Activated gamma-delta T cell treated with anti-CD3 and anti-CD28 coated beads, Interleukin-2, amount 50 U/mL, for 16 hours (primary cell): ENCODE measurements at places on chromosomes 3 and 15.

DNA sequence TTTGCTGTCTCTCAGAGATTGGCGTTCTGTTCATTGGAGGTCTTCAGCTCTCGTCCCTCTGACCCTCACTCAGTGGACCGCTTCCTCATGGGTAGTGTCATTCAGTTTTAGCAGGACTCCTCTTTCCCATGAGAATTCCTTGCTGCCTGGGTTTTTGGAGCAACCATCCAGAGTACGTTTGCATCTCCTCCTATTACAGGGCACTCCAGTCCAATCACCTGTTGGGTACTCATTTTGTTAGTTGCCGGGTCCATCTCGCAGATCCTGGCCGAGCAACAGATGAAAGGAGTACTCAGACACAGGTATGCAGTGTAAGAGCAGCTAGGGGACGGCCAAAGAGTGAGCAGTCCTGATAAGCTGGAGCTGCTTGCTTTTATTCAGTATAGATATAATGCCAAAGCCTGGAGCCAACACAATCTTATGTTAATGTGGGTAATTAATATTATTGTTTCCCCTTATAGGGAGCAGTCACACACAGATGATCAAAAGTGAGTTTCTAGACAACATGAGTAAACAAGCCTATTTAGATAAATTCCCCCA, 49.6 kb downstream of the ISG20 start:
- no peak for DNase-seq

GRCh38 chr15:66611257-66612053, 45.7 kb upstream of the LCTL start:
- DNase-seq: no peak

- DNase-seq: no peak
Measured at GRCh38 chr3:64972793-64973192, 285.0 kb upstream of the ADAMTS9 start.

- DNase-seq: no peak
Measured at GRCh38 chr3:175606650-175607318, 747.6 kb downstream of the NAALADL2 start.

DNA sequence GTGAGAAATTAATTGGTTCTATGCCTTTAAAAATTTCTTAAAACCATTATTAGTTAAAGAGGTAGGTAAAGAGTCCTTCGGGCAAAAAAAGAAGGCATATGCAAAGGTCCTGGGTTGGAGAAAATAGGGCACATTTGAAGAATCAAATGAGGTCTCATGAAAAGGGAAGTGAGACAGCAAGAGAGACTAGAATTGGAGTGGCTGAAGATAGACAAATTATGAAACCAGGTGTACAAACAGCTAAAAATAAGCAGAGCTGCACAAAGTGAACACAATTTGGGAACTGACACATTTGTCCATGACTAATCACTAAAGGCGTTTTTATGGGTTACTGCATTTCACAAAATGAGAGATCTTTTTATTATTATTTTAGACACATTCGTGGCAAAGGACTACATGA, 581.2 kb downstream of the PYDC2 start:
- DNase-seq: no peak

- DNase-seq: no peak
Measured at GRCh38 chr3:158395421-158395820, 175.6 kb upstream of the MLF1 start.

DNA sequence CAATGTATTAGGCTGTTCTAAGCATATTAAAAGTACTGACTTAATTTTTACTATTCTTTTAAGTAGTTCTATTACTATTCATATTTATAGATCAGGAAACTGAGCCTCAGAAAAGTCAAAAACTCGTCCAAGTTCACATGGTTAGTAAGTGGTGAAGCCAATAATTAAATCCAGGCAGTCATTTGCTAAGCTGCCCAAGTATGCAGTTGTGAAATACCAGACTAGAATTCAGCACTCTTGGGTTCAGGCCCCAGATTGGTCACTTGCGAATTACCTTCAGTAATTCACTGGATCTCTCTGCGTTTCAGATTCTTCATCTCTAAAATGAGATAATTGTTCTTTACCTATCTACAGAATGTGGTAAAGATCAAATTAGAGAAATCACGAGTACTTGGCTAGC, 161.9 kb upstream of the CADPS start:
- DNase-seq: no peak

GRCh38 chr3:183745300-183746098, 47.9 kb downstream of the YEATS2 start:
- DNase-seq: no peak

DNA sequence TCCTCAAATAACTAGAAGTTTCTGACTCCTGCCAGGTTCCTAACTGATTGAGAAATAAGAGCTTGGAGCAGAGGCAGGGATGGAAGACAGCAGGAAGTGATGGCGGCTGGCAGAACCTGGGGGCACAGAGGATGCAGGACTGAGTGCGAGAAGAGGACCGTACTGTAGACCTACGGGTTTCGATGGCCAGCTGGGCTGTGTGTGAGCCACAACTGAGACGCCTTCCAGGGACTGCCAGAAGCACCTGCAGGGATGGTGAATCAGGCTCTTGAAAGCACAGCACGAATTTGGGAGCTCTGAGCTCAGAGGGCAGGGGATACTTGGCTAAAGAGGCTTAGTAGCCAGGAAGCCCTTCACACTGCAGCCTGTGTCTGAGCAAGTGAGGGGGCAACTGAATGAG, 165.6 kb downstream of the ABHD5 start:
- DNase-seq: no peak

DNA sequence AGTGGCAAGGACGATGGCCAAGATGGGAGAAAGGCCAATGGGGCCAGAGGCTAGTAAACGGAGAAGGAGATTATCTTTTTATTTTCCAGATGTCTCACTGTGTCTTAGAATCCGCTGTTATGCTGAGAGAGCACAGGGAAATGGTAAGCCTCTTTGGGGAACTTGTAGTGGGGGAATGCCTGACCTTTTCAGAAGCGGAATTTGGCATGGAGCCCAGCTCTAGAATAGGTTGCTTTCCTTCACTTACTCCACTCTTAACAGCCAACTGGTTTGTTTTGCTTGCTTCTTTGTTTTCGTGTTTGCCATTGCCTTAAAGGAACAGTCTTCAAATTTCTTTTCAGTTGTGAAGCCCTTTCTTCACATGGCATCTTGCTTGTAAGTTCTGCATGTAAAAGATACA, 316.2 kb upstream of the THRB start:
- DNase-seq: no peak

- no peak for DNase-seq
Measured at GRCh38 chr15:33314069-33314468, 3.3 kb downstream of the RYR3 start.

DNA sequence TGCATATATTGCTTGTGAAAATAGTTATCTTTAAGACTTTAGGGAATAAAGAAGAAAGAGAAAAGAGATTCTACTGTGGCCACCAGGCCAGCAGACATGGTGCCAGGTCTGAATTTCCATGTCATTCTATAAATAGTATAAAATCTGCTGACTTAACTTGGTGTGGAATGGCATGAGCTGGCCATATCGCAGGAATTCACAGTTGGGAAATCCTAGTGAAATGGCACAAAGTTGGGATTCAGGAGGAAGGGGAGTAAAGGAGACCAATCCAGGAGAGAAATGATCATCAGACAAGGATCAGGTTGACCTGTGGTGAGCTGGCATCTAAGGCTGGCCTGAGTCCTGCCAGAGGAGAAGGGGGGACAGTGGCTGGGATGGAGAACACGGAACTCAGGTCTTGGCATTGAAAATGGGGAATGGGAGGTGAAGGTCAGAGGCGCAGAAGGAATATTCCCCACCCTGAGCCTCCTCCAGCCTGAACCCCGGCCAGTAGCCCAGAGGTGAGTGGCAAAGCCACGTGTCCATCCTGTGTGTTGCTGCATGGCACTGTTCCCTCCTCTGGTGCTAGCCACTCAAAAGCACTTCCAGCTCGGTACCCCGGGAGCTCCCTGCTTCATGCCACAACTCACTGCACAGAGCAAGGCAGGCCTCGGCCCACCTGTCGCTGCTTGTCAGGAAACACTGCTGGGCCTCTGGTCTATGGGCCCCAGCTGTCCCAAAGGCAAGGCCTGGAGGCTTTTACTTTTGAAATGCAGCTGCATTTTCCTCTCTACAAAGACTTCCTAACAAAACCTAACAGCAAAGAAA, 51.4 kb downstream of the SSUH2 start:
- no peak for DNase-seq

DNA sequence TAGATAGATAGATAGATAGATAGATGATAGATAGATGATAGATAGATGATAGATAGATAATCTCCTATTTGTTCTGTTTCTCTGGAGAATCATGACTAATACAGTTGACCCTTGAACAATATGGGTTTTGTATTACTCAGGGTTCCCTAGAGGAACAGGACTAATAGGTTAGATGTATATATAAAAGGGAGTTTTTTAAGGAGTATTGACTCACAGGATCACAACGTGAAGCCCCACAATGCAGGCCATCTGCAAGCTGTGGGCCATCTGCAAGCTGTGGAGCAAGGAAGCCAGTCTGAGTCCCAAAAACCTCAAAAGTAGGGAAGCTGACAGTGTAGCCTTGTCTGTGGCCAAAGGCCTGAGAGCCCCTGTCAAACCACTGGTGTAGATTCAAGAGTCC, 67.6 kb downstream of the PYDC2 start:
- DNase-seq: no peak

DNA sequence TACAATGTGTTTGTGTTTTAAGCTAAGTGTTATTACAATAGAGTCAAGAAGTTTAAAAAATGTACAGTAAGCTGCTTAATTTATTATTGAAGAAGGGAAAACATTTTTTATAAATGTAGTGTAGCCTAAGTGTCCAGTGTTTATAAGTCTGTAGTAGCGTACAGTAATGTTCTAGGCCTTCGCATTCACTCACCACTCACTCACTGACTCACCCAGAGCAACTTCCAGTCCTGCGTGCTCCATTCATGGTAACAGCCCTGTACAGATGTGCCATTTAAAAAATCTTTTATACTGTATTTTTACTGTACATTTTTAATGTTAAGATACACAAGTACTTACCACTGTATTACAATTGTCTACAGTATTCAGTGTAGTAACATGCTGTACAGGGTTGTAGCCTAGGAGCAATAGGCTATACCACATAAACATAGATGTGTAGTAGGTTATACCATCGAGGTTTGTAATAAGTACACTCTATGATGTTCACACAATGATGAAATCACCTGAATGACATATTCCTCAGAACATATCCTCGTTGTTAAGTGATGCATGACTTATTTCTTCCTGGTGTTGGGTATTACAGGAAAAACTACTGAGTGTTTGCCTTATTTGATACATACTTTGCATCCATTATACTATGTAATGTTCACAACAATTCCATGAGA, 156.6 kb upstream of the NUDT16 start:
- no peak for DNase-seq

GRCh38 chr3:175741951-175742350, 882.8 kb downstream of the NAALADL2 start:
- DNase-seq: no peak

GRCh38 chr3:120928991-120929390, 21.0 kb downstream of the STXBP5L start:
- no peak for DNase-seq

- DNase-seq: no peak
Measured at GRCh38 chr3:113058188-113058587, 67.4 kb downstream of the GTPBP8 start.

GRCh38 chr3:141959589-141960554, 83.4 kb downstream of the ATP1B3 start:
- DNase-seq: no peak

- DNase-seq: no peak
Measured at GRCh38 chr3:197434830-197435229, 120.9 kb downstream of the BDH1 start.

- DNase-seq: no peak
Measured at GRCh38 chr3:48318713-48319468, 14.6 kb downstream of the SPINK8 start.

DNA sequence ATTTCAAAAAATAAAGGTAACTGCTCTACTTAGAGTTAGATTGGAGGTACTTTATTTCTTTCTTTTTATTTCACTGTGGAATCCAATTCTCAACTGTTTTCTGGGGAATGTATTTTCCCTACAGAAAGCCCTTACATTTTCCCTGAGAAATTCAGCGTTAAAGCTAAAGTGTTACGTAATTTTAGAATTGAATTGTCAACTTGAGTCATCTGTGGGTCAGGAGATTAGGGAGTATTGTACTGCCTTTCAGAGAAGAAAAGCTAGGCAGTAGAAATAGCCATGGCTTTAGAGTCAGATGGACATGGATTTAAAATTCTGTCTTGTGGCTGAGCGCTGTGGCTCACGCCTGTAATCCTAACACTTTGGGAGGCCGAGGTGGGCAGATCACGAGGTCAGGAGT, 728.6 kb downstream of the ROBO1 start:
- DNase-seq: no peak

DNA sequence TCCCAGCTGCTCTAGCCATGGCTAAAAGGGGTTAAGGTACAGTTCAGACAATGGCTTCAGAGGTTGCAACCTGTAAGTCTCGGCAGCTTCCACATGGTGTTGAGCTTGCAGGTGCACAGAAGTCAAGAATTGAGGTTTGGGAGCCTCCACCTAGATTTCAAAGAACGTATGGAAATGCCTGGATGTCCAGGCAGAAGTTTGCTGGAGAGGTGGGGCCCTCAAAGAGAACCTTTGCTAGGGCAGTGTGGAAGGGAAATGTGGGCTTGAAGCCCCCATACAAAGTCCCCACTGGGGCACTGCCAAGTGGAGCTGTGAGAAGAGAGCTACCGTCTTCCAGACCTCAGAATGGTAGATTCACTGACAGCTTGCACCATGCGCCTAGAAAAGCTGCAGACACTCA, 73.7 kb downstream of the STT3B start:
- DNase-seq: no peak

GRCh38 chr15:72492733-72493132, 18.6 kb downstream of the ARIH1 start:
- DNase-seq: no peak

DNA sequence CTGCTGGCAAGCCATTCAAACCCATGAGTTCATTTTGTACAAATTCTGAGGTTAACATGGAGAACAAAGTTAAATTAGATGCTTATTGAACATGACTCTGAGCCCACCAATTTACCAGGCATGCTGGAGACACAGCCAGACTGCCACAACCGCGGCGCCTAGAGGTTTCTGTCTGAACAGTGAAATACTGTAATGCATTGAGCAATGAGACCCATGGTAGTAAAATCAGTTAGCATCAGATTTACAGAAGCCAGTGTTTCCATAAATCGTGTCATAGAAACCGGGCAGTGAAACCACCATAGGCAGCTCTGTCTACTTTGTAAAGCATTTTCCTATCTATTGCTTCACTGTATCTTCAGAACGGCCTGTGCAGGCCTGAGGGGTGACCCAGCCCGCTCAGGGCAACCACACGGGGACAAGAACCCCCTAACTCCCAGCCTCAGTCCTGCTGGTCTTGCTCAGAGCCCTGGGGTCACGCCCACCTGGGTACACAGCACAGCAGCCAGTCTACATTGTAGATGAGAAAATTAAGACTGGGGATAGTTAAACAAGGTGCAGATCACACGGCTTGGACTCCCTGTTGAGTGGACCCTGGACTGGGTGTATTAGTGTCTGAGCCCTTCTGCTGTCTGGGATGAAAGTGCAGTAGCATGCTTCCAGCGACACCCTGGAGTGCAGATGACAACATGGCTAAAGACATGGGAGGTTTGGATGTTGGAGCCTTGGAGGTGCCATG, 44.2 kb downstream of the MGLL start:
- DNase-seq: no peak
